Muscle of leg (tissue), 16 donors: ENCODE measurements at places on chromosomes 6 and 20. TPM values are rescaled to one million over a fixed set of nuclear protein-coding genes. Genes with fewer than 3 reads are reported as not detected.

Gene ERVFRD-1
- 0.04 TPM for total RNA-seq

Gene C20orf202
- total RNA-seq = 0.35 TPM

Gene DHX35
- total RNA-seq = 10.1 TPM

Gene PBOV1
- not detected for total RNA-seq

Gene BCAS4
- total RNA-seq = 4.0 TPM

Gene SLA2
- 0.09 TPM for total RNA-seq

Gene IP6K3
- 27.8 TPM for total RNA-seq

Gene OR2J3
- not detected for total RNA-seq

Gene CGA
- total RNA-seq = 4.3 TPM

Gene PREX1
- 17.3 TPM for total RNA-seq

Gene AGER
- 3.7 TPM for total RNA-seq

Gene FAM162B
- 12.3 TPM for total RNA-seq

Gene MYB
- total RNA-seq = 0.40 TPM

Gene ASIP
- total RNA-seq = 0.27 TPM

Gene PCSK2
- total RNA-seq = 0.27 TPM

Gene MTFR2
- 0.58 TPM for total RNA-seq

Gene MMP24
- total RNA-seq = 0.27 TPM

Gene DEFB114
- total RNA-seq = not detected

Gene MEI4
- under 0.01 TPM for total RNA-seq

Gene PNRC1
- 97.3 TPM for total RNA-seq

Gene RIPOR2
- 17.9 TPM for total RNA-seq

Gene SMPDL3A
- total RNA-seq = 10.2 TPM

Gene GJA10
- not detected for total RNA-seq

Gene SLC52A3
- 0.22 TPM for total RNA-seq

Gene STMND1
- total RNA-seq = not detected

Gene SPINT3
- total RNA-seq = not detected

Gene FAM209B
- 0.13 TPM for total RNA-seq

Gene GRM1
- total RNA-seq = 0.09 TPM

Gene COL19A1
- 4.8 TPM for total RNA-seq

Gene MCHR2
- total RNA-seq = not detected

Gene DUSP22
- 20.7 TPM for total RNA-seq

Gene CPXM1
- total RNA-seq = 41.5 TPM

Gene PNPLA1
- not detected for total RNA-seq

Gene LY6G6F
- total RNA-seq = not detected
